ENCODE measurements at places on chromosomes 3 and 15.

DNA sequence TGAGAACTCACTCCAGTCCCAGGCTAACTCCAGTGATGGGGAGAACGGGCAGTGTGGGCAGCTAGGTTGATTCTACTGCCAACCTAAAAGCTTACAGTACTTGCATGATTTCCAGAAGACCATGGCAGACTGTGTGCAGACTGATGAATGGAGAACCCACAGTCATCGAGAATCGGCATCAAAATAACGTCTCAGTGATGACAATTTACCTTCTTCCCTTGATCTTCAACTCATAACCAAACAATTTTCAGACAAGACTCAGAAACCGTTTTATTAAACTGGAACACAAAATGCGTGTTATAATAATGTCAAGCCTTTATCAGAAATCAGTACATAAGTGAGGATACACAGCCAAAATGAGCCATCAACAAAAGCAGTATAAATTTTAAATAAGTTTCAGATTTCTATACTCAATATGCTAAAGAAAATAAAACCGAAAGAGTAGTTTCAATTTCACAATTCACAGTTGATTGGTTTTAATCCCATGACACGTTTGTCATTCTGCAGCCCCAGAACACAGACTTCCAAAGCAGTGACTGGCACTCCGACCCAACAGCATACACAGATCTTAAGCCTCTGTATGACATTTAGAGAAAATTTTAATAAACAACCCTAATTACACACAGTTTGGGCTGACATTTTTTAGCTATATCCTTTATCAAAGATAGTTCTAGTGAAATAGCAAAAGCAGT is 54.5 kb downstream of the ZMAT3 start:
- DNase-seq, result no peak

DNA sequence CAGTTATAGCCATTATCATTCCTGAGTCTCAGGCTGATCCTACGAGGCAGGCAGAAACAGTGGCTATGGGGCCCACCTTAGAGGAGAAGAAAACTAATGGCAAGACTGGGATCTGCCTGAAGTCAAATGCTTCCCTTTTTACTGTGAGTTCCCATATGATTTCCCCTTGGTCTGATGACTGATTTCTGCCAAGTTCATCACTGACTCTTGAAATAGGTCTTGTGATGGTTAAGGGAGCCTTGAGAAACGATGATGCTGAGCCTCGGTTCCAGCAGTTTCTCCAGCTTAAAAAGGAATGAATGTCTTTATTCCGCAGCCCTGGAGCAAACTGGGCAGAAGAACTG is 29.4 kb upstream of the LDHAL6B start:
- no peak for DNase-seq

- no peak for DNase-seq
These were observed 39.3 kb downstream of the NKIRAS1 start for GRCh38 chr3:23877329-23877980.

GRCh38 chr3:172289583-172289982 is 158.7 kb downstream of the GHSR start:
- no peak for DNase-seq

GRCh38 chr15:100690795-100691158 is 88.4 kb downstream of the ASB7 start:
- no peak for DNase-seq

DNA sequence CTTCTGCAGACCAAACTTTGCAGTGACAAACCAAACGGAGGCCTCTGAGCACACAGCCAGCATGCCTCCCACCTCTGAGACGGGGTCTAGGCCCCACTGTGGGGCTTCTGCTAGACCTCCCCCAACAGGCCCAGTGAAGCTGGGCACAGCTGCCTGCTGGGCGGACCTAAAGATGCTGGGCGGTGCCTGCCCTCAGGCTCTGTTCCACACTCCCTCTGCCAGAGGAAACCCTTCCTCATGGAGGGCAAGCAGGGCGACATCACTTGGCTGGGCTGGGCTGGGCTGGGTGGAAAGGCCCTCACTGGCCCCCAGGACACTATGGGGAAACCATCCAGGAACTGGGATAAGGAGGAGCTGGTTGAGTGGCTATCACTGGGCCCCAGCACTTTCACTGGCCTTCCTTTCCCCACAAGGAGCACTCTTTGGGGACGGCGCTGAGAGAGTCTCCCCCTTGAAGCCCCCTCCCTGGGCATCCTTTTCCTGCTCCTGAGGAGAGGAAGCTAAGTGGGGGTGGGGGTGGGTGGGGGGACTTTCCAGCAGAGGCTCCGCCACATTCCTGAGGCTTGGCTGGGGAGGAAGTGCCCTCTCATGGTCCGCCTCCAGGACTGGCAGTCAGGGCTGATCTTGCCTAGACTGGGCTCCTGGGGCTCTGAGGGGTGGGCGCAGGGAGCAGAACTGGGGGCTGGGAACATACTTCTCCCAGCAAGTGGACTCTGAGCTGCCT is 98.1 kb upstream of the HACD2 start:
- no peak for DNase-seq

DNA sequence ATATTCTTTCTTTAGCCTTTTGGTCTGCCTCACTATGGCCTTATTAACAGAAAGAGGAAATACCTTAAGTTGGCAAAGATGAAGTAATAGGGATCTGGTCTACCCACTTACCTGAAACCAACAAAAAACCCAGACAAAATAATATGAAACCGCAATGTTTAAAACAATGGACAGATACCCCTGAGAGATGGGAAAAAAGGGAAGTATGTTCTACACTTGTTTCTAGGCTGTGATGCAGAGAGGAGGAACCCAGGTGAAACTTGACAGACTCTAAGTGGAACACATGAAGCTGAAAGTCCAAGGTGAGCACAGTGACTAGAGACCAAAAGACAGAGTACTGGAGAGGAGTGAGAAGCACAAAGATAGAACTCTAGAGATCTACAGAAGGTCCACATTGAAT is 78.4 kb downstream of the NR2E3 start:
- DNase-seq, result no peak

- DNase-seq, result no peak
These were observed 141.8 kb upstream of the BHLHE40 start for GRCh38 chr3:4837374-4837930.

DNA sequence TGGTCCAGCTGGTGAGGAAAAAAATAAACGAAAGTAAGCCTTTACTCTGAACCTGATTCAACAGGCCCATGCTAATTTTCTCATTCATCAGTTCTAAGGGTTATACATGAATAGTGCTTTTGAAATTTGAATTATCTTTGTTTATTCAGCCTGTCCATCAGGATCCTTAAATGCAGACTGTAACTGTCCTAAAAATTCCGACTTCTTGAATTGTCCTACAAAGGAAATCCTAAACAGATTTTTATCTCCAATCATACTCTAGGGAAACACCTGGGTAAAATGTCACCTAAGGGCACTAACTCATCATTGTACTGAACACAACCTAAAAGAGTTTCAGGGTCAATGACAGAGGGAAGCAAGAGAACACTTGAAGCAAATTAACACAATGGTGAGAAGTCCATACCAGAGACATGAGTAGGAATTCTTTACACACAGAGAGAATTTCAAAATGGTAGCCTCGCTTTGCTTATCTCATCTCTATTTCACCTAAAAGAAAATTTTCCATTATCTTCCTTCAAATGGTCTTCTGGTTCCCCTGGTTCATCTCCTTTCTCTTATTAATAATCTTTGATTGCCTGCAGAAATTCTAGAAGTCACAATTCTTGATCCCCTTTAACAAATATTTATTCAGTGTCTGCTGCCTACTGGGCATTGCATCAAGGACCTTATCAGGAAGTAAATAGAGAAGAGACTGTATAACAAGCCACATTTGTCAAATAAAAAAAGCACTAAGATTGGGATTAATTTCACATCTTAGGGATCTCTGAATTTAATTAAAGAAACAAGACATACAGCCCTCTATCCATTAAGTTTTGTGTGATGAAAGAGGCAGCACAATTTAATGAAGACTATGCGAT is 182.7 kb downstream of the MEIS2 start:
- no peak for DNase-seq

GRCh38 chr3:161894657-161895056 is 398.0 kb downstream of the OTOL1 start:
- DNase-seq, result no peak

DNA sequence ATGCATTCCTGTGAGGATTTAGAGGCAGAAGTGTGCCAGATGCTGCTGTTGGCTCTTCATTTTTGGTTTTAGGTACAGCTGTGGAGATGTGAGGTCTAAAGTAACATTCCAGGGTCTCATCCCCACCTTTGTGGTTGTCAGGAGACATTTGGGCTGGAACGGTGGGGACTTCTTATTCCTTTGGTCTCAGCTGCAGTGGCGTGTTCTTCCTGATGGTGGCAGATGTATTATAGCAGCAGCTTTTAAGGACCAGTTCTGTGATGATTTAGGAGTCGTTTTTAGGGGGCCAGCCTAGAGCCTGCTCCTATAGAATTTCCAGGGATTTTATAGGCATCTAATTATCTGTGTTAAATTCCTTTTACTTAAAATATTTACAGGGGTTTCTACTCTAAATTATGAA is 221.0 kb upstream of the EOMES start:
- DNase-seq, result no peak

- no peak for DNase-seq
These were observed 460.7 kb downstream of the ROBO1 start for GRCh38 chr3:79306934-79307570.

DNA sequence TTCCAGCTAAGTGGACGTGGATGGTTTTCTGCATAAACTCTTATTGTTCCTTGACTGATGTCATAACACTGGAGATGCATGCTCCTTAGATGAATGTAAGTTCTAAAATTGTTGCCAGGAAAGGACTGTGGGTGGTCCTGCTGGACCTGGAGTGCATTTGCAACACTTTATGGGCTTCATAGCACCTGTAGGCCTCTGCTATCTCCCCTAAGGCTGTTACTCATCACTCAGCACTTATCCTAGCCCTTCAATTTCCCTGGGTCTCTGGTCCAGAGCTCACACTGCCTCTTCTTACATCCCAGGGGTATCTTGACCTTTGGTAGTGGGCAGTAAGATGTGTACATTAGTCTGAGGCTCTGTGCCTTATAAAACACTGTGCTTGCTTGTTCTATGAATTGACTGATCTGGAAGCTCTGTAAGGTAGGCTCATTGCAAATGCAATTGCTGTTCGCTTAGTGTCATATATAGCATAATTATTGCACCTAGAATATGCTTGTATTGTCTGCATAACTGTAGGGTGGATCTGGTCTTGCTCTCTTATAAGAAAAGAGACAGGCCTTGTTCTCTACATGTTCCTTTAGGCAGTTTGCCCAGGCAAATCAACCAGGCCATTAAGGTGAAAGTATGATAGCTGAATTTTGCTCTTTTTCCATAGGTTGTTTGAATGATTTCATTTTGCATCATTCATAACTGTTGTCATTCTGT is 35.8 kb downstream of the SLCO3A1 start:
- no peak for DNase-seq

GRCh38 chr15:68730471-68730919 is 90.2 kb downstream of the ANP32A start:
- no peak for DNase-seq

Data from SHP77 (cell line).